ENCODE measurements at places on chromosomes 2 and 18.
A peak's percentile ranks its signal among the peaks of the same experiment; 100 is the strongest.

DNA sequence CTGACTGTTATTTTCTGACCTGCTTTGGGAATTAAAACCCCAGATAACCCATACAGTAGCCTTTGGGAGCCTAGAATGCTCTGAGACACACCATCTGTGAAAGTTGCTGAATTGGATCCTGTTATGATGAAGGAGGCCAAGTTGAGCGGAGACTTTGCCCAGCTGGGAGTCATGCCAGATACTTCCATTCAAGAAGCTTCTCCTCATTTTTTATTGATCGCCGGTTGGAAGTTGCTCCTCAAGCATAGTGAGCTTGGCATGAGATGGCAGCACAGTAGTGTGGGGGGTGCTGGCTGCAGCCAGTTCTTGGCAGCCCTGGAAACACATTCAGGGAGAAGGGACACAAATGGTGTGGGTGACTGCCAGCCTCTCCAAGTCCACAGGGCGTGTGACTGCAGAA is 270.7 kb upstream of the NRP2 start:
- DNase-seq, result no peak

GRCh38 chr18:48800876-48801727 is 149.7 kb downstream of the SMAD7 start:
- DNase-seq, result no peak

GRCh38 chr2:67845621-67846369 is 217.0 kb downstream of the C1D start:
- no peak for DNase-seq

DNA sequence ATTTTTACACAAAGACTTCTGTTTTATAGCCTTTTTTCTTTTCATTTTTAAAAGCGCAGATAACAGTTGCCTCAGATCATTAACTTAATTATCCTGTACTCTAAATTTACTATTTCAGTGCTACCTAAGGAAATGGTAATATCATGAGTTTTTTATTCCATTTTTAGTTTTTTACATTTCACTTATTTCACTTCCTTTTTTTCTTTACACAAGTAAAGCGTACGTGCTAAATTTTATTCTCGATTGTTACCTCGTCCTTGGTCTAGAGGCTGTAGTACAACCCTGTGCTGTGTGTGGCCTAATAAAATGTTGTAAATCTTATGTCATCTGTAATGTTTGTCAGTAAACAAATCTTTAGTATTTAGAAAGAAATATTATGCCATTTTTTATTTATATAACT is 49.2 kb downstream of the CRIM1 start:
- no peak for DNase-seq

DNA sequence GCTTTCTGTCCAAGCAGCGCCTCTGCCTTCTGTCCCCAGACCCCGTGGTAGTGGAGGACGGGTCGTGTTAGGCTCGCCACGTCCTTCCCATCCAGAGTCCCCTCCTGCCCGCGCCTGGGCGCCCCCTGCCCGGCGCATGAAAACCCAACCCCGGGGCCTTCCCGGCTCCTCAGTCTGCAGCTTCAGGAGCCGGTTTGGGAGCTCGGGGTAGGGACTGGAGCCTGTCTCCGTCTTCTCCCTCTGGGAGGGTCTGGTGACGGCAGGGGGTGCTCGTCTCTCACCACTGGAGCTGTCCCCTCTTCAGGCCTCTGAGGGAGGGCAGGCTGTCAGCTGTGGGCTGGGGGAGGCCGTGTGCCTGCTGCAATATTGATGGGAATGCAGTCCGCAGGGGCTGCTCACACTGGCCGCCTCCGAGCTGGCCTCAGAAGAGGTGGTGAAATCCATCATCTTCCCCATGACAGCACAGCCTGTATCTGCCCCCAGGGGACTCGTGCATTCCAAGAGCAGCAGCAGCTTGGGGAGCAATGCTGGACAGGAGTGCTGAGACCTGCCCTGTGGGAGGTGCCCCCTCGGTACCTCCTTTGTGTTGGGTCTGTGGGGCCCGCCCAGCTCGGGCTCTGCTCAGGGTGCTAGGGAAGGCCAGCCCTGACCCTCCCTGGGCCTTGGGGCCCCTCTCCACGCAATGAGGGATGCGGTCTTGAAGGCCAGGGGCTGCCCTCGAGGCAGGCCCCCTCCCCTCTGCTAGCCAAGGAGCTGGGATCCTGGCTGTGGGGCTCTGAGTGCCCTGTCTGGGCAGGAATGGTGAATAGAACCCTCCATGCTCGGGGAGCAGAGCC is 17.8 kb upstream of the KLHL30 start:
- no peak for DNase-seq

- no peak for DNase-seq
Measured at GRCh38 chr2:30716123-30716900, 90.9 kb downstream of the CAPN13 start.

- no peak for DNase-seq
Measured at GRCh38 chr18:48116873-48117630, 186.6 kb upstream of the SMAD2 start.

DNA sequence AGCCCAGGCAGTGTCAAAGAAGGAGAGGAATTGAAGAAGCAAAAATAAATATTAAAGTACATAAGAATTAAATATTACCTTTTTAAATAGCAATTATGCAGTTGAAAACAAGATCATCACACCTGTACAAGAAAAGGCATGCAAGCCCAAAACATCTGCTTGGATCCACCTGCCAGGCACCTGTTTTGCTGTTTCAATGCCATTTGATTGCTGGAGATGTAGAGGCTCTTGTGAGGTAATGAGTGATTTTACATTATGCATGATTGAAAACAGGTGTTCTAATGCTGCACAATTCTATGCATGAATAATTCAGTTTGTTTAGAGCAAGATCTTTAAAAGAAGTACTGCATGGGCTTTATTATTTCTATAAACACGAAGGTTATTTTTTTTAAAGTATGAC is 700.6 kb upstream of the ZEB2 start:
- no peak for DNase-seq

- DNase-seq, result no peak
Measured at GRCh38 chr2:60096556-60096955, 456.9 kb downstream of the BCL11A start.

DNA sequence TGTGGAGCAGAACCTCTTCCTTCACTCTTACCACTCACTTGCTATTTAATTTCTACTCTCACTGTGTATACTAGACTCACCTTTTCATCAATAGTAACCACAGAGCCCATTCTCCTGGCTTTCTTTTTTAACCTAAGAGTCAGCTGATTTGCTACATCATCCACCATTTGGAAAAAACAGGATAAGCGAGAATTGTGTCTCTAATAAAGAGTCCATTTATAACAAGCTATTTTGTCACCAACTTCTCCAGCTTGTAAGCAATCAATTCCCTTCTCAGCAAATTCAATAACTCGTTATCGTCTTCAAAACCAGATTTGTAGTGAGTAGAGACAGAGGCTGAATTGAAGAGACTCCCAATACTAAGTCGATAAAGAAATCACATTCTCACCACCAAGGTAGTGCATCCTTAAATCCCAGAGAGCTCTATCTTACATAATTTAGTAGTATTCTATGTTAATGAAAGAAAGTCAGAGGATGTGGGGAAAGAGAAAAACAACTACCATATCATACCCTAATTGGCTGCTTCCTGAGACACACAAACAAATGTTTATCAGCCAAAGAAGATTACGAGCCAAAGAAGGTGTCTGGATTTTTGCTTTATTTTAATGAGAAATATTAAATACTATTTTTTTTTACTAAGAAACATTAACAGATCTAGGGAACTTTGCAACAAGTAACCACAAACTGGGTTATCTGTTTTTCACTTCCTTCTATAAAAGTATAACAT is 52.5 kb upstream of the SPTBN1 start:
- DNase-seq, result no peak

- no peak for DNase-seq
Measured at GRCh38 chr2:42959234-42960001, 167.0 kb upstream of the HAAO start.

GRCh38 chr2:205800773-205801172 is 118.5 kb downstream of the NRP2 start:
- no peak for DNase-seq

- DNase-seq, result no peak
Measured at GRCh38 chr2:85756822-85757435, 3.1 kb downstream of the ATOH8 start.

- no peak for DNase-seq
Measured at GRCh38 chr2:108841506-108841905, 54.9 kb downstream of the CCDC138 start.

- DNase-seq, result peak; percentile 14
Measured at GRCh38 chr2:200509235-200509611, 645 bp downstream of the KCTD18 start.

GRCh38 chr2:166180951-166181812 is 53.4 kb upstream of the SCN1A start:
- DNase-seq, result peak; percentile 8

- DNase-seq, result no peak
Measured at GRCh38 chr2:39508198-39508597, 71.1 kb upstream of the MAP4K3 start.

DNA sequence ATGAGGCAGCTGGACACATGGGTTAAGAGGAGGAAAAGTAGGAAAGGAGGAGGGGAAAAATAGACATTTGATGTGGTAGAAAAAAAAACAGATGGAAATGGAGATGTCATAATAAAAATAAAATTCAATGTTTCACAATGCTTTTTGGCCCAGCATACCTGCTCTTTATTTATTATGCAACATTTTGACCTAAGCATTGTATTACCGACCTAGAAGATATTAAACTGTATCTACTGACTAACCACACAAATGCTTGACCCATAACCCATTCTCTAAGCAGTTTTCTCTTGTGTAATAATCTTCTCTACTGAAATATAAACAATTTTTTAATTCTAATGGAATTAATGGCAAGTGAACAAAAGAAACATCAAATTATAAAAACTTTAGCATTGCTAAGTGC is 362.3 kb downstream of the FBXO15 start:
- no peak for DNase-seq

DNA sequence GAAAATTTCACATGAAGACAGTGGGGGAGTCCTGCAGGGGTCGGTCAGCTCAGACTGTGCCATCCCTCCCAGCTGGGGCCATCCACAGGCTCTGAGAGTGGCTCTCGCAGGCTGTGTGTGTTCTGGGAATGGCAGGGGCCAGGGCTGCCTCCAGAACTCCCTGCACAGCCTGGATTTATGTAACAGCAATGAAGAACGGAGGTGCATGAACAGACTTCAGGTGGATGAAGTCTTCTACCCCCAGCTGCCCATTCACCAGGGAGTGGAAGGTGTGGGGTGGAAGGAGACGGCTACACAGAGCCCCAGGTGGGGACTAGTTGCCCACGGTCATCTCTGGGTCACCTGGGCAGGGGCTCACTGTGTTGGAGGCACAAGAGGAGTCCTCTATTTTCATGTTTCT is 56.1 kb upstream of the HDAC4 start:
- DNase-seq, result no peak

- no peak for DNase-seq
Measured at GRCh38 chr2:239305222-239305575, 95.6 kb downstream of the HDAC4 start.

DNA sequence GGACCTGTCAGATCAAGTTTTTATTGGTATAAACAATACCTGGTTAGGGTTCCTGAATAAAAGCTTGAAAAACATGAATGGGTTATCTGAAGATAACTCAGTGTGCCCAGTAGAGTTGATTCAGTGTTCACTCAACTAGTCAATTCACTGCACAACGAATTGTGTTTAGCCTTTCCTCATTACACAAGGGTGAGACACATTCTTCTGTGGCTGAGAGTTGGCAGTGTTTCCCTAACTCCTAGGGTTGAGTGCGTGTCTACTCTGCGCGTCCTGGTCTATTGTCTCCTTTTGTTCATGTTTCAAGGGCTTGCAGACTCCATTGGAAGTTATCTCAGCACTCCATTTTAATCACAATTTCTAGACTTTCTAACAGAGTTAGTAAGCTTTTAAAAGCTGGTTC is 32.8 kb upstream of the TMEM178A start:
- no peak for DNase-seq

GRCh38 chr18:1999387-1999786 is 571.9 kb downstream of the METTL4 start:
- DNase-seq, result no peak

DNA sequence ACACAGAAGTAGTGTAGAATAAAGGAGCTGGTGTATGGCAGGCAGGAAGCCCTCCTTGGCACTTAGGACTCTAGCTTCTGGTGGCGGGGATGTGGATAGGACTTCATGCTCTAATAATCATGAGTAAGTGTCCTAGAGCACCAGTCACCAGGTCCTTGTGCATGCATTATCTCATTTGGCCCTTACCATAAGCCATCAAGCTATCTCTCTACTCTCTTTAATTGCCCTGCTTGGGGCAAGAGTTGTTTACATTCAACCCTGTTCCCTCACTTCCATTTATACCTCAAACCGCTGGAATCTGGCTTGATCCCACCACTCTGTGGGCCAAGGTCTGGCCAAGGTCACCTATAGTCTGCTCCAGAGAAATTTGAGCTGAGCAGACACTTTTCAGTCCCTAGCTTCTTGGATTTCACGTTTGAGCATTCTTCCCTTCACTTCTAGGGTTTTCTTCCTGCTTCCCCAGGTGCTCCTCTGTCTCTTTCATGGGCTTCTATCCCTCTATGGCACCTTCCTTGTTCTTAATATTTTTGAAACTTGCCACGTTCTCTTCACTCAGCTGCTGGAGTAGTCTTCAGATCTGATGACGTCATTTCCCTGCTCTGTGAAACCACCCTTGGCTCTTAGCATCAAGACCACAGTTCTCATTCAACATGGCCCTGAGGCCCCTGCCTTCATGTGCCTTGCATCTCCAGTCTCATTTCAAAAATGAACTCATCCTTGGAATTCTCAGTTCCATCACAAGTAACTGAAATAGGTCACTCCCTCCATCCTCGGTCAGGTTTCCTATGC is 94.9 kb upstream of the GATA6 start:
- DNase-seq, result no peak

Data from activated T-cell treated with anti-CD3 and anti-CD28 coated beads, Interleukin-2, amount 50 U/mL, for 72 hours (primary cell).